Spinal cord (tissue), 10 donors: ENCODE measurements at places on chromosomes 4 and X. TPM values are rescaled to one million over a fixed set of nuclear protein-coding genes. Genes with fewer than 3 reads are reported as not detected.

UGT2A1 gene
- polyA plus RNA-seq: 0.47 TPM

USP51 gene
- polyA plus RNA-seq: 4.3 TPM

TEX13B gene
- not detected for polyA plus RNA-seq

CHRNA9 gene
- 0.19 TPM for polyA plus RNA-seq

FABP2 gene
- not detected for polyA plus RNA-seq

HTRA3 gene
- 12.2 TPM for polyA plus RNA-seq

SASH3 gene
- 5.6 TPM for polyA plus RNA-seq

TEX13D gene
- not detected for polyA plus RNA-seq

HSFX4 gene
- polyA plus RNA-seq: not detected

CENPI gene
- 5.2 TPM for polyA plus RNA-seq

DMP1 gene
- 0.16 TPM for polyA plus RNA-seq

BANK1 gene
- 1.5 TPM for polyA plus RNA-seq

TEX13C gene
- 0.06 TPM for polyA plus RNA-seq

AFF2 gene
- polyA plus RNA-seq: 23.1 TPM

SPANXN5 gene
- not detected for polyA plus RNA-seq

MAGEA2 gene
- not detected for polyA plus RNA-seq

SLAIN2 gene
- polyA plus RNA-seq: 30.6 TPM

SHROOM2 gene
- 45.6 TPM for polyA plus RNA-seq

XAGE2 gene
- polyA plus RNA-seq: not detected

TCEAL3 gene
- 77.2 TPM for polyA plus RNA-seq

EGFL6 gene
- 14.7 TPM for polyA plus RNA-seq

DCX gene
- polyA plus RNA-seq: 129 TPM

NPNT gene
- 9.6 TPM for polyA plus RNA-seq

IGSF1 gene
- polyA plus RNA-seq: 16.1 TPM

FDCSP gene
- not detected for polyA plus RNA-seq

BST1 gene
- 2.2 TPM for polyA plus RNA-seq

TRMT2B gene
- 9.4 TPM for polyA plus RNA-seq

ARX gene
- 1.6 TPM for polyA plus RNA-seq

MBNL3 gene
- polyA plus RNA-seq: 2.0 TPM

CCSER1 gene
- 3.5 TPM for polyA plus RNA-seq

TEC gene
- 0.98 TPM for polyA plus RNA-seq

GAGE13 gene
- polyA plus RNA-seq: not detected

MTMR8 gene
- 1.5 TPM for polyA plus RNA-seq

SHOX gene
- 0.63 TPM for polyA plus RNA-seq

AKAP14 gene
- polyA plus RNA-seq: 2.0 TPM

HHIP gene
- polyA plus RNA-seq: 9.9 TPM

SULT1E1 gene
- polyA plus RNA-seq: 19.3 TPM

PAGE2 gene
- not detected for polyA plus RNA-seq

PGK1 gene
- polyA plus RNA-seq: 397 TPM

ABLIM2 gene
- polyA plus RNA-seq: 52.9 TPM

RASGEF1B gene
- polyA plus RNA-seq: 42.8 TPM

NPY1R gene
- polyA plus RNA-seq: 13.9 TPM

S100P gene
- 0.60 TPM for polyA plus RNA-seq

MAGEA9B gene
- polyA plus RNA-seq: not detected

PAGE1 gene
- not detected for polyA plus RNA-seq

MEPE gene
- not detected for polyA plus RNA-seq

DDIT4L gene
- 4.3 TPM for polyA plus RNA-seq

CPE gene
- 629 TPM for polyA plus RNA-seq

ENOX2 gene
- 6.1 TPM for polyA plus RNA-seq

CFAP299 gene
- 4.5 TPM for polyA plus RNA-seq

ATP1B4 gene
- 0.48 TPM for polyA plus RNA-seq
